ENCODE measurements at places on chromosomes 16 and 17.

DNA sequence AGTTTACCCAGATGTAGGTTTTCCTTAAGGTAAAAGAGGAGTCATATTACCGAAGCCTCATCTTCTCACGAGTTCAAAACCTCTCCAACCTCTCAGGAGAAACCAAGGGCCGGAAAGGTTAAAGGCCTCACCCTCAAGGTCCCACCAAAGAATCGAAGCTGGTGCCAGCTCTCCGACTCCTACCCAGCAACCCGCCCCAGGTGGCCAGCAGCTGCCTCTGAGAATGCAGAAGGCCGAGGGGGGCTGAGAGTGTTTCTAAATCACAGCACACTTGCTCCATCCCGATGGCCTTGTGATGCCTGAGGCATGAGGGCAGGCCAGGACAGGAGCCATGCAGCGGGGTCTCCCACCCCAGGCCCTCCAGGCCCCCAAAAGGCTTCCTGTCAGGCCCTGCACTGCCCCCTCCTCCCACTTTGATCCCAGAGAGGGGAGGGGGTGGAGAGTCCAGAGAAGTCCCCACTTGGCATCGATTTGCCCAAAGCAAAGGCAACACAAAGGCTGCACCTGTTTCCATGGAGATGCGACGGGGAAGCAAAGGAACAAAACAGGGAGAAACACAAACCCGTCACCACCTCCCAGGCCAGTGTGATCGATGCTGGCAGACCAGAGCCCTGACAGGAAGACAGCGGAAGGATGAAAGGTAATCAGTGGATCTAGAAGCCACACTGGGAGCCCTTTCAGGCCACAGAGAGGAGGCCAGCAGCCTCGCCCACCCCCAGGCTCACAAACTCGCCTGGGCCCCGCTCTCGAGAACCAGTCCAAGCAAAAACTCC lies 39.0 kb downstream of the CUEDC1 start:
- peak; percentile 79 for DNase-seq

GRCh38 chr17:19759568-19760549 lies 11.8 kb upstream of the ALDH3A1 start:
- no peak for DNase-seq

- no peak for DNase-seq
These were observed 711.1 kb upstream of the SOX9 start for GRCh38 chr17:71409712-71410111.

DNA sequence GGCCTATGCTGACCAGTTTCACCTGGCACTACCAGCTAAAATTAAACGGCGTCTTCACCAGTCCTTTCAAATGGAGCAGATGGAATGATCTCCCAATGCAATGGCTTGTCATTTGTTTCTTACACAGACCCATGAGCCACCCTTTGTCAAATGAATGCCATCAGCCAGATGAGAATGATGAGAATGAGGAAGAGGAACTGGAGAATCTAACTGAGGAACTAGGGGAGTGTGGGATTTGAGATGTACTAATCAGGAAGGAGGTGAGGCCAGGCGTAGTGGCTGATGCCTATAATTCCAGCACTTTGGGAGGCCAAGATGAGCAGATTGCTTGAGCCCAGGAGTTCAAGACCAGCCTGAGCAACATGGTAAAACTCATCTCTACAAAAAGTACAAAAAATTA lies 116.4 kb downstream of the HS3ST3A1 start:
- DNase-seq = no peak

- DNase-seq = no peak
These were observed 184.2 kb downstream of the COPRS start for GRCh38 chr17:31674717-31675349.

Measured in NCI-H2081 treated with DMSO at 0.1 percent for 48 hours (cell line).